Stimulated activated CD4-positive, alpha-beta T cell treated with anti-CD3 and anti-CD28 coated beads, Interleukin-4, amount 100 ng/mL, for 4 hours (primary cell): ENCODE measurements at places on chromosomes 16 and 17.

GRCh38 chr17:5100832-5101231 is 10.8 kb downstream of the ZNF232 start:
- no peak for DNase-seq

DNA sequence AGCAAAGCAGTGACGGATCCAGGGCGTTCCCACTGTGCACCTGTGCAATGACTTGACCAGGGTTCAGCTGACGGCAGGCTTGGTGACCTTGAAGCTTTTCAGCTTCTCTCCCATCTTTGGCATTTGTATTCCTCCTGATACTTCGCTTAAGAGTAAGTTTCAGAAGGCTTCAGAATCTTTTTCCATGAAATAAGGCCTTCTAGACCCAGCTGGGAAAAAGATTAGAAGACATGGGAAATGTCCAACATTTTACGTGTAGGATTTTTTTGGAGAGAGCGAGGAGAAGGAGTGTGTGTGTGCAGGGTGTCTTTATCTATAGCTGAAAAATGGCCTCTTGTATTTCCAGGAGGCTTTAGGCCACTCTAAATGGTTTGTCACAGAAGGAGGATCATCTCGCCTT is 104.1 kb downstream of the BANP start:
- DNase-seq = no peak

- DNase-seq = no peak
Observed at GRCh38 chr17:72545766-72546165, 424.9 kb downstream of the SOX9 start.

- DNase-seq = no peak
Observed at GRCh38 chr16:85093705-85094104, 18.6 kb downstream of the CIBAR2 start.

DNA sequence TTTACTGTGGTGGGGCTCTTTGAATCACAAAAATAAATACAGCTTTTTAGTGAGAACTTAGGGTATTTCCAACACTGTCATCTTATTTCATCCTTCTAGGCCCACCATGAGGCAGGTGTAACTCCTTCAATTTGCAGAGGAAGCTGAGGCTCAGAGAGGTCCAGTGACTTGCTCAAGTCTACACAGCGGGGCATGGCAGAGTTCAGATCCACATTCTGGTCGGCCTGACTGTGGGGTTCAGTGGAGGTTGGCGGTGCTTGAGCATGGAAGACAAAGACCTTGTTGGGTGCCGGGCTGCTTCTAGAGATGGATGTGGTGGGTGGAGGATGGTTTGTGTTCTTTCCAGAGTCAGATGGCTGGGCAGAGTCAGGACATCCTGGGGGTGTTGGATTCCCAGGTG is 39.8 kb downstream of the PLCG2 start:
- no peak for DNase-seq

GRCh38 chr16:73813527-73813926 is 483.1 kb upstream of the PSMD7 start:
- no peak for DNase-seq
